ENCODE measurements at places on chromosomes 5 and 9.

- no peak for DNase-seq
Measured at GRCh38 chr5:76412511-76412910, 9.4 kb downstream of the IQGAP2 start.

GRCh38 chr9:129594632-129595031, 26.3 kb downstream of the C9orf50 start:
- DNase-seq, result no peak

- no peak for DNase-seq
Measured at GRCh38 chr9:70488793-70489105, 74.3 kb upstream of the KLF9 start.

DNA sequence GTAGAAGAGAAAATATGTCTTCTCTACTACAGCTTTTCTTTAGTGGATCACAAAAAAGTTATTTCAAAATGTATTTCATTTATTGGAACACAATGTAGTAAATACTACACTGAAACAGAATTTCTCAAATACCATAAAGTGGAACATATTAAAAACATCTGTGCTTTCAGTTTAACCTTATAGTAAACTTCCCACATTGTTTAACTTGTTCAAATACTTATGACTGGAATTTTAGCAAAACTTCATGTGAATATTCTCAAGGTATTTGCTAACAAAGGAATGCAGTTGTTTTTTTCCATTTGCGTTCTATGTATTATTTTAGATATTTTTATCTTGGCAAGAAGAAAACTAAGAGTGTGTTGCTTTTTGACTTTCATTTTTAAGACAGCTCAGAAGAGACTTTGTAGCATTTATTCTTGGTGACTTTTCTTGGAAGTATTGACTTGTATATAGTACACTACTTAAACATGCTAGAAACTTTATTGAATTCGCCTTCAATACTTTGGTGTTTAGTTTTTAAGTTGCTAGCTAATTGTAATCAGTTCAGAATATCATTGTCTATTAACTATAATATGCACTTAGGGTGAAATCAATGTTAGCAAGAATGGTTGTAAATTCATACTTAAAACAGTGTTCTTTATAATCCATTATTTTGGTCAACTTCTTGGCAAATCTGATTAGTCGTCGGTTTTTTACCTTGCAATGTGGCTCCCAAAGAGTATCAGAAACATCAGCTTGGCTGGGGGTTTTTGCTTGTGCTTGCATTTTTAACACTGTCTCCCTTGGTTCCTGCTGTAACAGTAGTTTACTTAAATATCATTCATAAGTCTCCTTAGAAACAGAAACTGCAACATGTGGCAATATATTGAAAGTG, 5.0 kb upstream of the RHOBTB3 start:
- DNase-seq, result no peak

GRCh38 chr5:139664727-139665351, 16.7 kb downstream of the CXXC5 start:
- DNase-seq, result no peak

DNA sequence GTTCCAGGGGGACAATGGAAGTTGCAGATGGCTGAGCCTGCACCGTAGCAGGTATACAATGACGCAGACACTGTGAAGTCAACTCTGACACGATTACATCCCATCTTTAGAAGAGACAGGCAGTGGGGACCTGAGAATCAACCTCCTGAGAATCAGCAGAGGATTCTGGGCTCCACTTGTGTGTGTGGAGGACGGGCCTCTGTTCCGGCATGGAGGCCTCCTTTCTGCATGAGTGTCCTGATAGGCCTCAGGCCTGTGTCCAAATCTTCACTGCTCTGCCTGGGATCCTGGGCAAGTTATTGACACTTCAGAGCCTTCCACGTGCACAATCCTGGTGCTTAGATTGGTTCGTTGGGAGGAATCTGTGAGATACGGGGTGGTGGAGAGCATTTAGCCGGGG, 151.2 kb upstream of the COL5A1 start:
- no peak for DNase-seq

All from epithelial cell of prostate (primary cell).